ENCODE measurements at places on chromosomes 13 and 19. TPM values are rescaled to one million over a fixed set of nuclear protein-coding genes. Genes with fewer than 3 reads are reported as not detected.

Gene FFAR3
- total RNA-seq, result not detected

Gene FGF9
- not detected for total RNA-seq

Gene UPF1
- 42.0 TPM for total RNA-seq

Gene ISOC2
- 58.3 TPM for total RNA-seq

All from A549 treated with AZD2906 at 1 μM for 4 hours (cell line).